ENCODE measurements at places on chromosomes 12 and 14. TPM values are rescaled to one million over a fixed set of nuclear protein-coding genes. Genes with fewer than 3 reads are reported as not detected.

DNA sequence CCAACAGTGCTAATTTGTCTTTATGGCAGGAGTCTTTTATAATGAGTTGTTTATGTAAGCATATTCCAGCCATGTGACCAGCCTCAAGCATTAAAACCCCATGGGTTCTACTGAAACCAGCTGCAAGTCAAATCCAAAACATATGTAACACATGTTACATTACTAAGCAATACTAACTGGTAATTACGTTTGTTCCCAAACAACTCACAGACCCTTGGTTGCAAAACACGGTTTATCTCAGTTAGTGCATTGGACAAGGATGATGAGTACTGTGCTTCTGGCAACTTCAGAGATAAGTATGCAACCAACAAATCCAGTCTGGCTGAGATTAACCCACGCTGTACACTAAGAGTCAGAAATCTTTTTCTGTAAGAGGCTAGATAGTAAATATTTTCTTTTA, 110.1 kb upstream of the FAR2 start:
- no peak for DNase-seq

RNF31 gene
- 66.5 TPM for total RNA-seq

GRCh38 chr14:55399852-55400251, 11.8 kb downstream of the ATG14 start:
- peak; percentile 52 for DNase-seq

DNA sequence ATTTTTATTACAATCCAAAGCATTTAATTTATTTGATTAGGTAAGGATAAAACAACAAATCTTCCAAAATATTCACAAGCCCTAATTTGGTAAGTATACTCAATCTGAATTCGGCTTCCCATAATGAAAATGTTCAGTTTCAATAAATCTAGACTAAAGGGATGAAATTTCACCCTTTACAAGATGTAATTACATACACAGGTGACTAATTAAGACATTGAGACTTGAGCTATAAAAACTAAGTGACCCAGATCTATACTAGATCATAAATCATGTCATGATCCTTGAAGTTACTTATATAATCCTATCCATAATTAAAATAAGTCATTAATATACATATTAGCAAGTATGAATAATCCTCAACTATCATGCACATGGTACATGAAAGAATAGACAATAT, 36.6 kb downstream of the LRP6 start:
- DNase-seq = no peak

DNA sequence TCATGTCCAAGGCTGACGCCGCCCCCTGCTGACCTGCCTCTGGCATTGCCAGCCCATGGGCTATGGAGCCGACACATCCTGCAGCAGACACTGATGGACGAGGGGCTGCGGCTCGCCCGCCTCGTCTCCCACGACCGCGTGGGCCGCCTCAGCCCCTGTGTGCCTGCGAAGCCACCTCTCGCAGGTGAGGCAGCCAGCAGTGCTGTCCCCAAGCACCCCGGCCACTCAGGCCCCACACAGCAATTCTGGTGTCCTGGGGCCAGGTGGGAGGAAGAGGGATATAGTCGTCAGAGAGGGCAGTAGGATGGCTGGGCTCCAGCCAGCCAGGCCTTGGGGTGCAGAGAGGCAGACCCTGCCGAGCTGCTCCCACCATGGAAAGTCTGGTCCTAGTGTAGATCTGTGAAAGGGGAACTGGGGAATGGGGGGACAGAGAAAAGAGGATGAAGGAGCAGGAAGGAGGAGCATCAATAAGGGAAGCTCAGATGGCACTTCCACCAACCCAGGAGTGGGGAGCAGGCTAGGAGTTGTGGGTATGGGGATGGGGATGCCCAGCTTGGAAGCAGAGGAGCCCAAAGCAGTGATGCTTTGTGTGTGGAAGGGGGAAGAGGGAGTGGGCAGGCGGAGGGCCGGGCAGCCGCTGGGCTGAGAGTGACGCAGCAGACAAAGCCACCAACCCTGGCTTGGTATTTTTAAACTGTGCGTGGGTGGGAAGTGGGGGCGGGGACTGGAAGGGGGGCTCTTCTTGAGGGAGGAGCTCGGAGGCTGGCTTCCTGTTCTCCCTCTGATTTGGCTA, 4.7 kb downstream of the NAB2 start:
- peak; percentile 38 for DNase-seq

SERPINA6 gene
- total RNA-seq = not detected

RD3L gene
- total RNA-seq = not detected

DNA sequence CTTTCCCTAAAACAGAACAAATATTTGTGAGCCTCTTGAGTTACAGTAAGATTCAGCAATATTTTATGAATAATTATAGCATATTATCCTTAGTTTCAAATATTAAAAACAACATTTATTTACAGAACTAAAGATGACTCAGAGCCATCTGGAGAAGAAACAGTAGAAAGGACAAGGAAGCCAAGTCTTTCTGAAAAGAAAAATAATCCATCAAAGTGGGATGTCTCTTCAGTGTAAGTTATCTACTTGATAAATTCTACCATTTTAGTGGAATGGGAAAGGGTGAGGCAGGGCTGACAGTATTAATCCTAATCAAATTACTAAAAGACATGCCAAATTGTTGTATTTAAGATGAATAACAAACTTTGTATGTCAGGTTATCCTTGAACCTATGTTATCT, 88.1 kb downstream of the DNAI7 start:
- DNase-seq = no peak

DNA sequence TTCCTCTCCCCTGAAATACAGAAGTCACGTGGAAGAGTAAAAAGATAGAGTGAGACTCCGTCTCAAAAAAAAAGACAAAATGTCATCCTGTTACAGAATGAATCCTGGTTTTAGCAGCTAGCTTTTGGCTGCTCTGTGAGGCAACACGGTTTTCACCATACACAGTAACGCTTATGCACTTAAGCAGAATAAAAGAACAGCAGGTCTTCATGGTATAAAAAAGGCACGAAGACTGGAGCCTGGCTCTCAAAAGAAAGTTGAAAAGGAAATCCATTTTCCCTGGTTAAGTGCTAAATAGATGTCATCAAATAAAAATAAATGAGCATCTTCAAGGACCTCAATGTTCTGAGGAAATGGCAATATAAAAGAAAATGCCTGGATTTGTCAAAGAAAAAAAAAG, 444.1 kb downstream of the IPO8 start:
- no peak for DNase-seq

FAM90A1 gene
- total RNA-seq = not detected

PAPLN gene
- total RNA-seq = 3.1 TPM

- DNase-seq = peak; percentile 9
Observed at GRCh38 chr12:124191024-124191359, 103.9 kb upstream of the RFLNA start.

DNA sequence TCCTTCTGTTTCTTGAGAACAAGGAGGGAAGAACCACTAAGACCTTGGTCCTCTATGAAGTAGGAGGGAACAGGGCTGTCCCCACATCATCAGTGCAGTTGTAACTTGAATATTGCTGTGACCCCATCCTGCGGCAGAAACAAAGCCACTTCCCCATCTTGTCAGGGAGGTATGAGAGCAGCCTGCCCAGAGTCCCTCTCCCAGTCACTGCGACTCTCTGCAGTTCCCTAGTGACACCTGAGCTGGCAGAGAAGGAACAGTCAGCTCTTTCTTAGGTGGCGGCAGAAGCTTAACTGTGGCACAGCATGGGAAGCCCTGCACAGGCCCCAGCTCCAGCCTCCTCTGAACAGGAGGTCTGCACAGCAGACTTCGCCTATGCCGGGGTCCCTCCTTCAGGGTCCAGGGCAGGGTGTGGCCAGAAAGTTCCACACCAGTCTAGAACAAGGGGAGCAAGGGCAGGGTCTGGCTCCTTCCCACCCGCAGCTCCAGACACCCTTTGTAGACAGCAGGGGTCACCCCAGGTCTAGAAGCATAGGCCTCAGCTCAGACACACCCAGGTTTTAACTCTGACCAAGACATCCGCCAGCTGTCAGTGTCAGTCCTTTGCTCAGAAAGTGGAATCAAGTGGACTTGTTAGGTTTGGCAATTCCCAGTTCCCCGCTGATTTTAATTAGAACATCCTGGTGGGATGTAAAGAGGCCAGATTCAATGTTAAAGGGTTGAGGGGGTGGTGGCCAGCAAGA, 36.8 kb downstream of the DEGS2 start:
- DNase-seq = no peak

- peak; percentile 92 for DNase-seq
Observed at GRCh38 chr14:104677512-104678332, 11.7 kb upstream of the INF2 start.

DNA sequence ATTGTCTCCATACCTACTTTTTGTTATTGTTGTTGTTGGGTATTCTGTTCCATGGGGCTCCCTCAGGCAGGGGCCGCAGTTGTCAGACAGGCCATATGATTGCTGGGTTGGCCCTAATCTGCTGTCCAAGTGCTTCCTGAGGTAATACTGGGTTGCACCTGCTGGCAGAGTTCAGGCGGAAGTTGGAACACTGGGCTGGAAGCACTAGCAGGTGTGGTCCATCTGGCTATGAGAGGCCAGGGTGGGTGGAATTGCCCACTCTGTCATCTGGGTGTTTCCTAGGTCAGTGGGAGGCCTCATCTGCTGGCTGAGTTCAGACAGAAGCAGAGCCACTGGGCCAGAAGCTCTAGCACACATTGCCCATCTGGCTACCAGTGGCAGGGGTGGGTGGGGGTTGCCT, 81.3 kb upstream of the NID2 start:
- no peak for DNase-seq

- DNase-seq = peak; percentile 62
Observed at GRCh38 chr12:8697120-8697475, 693 bp upstream of the RIMKLB start.

GRCh38 chr14:91098591-91098990, 15.3 kb upstream of the DGLUCY start:
- DNase-seq = no peak

TMCC3 gene
- total RNA-seq = 30.4 TPM

- DNase-seq = no peak
Observed at GRCh38 chr12:48286665-48287064, 64.1 kb downstream of the ZNF641 start.

GRCh38 chr14:96874127-96874526, 76.9 kb downstream of the VRK1 start:
- DNase-seq = no peak

TMEM233 gene
- not detected for total RNA-seq

DNA sequence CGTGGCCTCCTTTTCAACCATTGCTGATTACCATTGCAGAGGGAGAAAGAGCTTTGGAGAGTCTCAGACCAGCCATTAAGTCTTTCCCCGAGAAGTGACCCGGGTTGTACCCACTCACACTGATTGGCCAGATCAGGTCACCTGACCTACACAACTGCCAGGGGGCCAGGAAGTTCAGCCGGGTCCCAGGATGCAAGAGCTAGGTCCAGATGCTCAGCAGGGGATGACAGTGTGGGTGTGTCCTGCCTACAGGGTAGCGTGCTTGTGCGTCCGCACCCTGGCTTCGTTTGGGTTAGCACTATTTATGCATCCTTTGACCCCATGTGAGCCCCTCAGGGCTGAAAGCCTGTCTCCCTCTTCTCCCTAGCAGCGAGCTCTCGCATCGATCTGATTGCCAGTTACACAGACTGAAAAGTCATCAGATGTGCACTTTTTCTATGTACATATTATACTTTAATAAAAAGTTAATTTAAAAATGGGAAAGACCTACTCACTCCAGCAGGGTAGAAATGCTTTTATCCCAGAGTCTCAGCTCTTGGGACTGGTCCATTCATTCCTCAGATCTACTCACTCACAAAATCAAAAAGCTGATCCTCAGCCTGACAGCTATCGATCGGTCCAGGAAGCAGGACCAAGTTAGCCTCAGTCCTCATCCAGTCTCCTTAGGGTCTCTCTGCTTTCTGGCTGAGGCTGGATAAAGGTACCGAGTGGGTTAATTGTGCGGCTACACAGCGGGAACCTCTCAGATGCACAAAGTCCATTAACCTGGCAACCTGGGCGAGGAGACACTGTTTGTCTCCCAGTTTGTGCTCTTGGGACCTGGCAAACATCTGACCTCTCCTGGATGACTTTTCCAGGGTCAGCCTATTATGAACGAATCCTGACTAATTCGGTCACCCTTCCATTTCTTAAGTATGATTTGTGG, 68.0 kb downstream of the SERPINA3 start:
- no peak for DNase-seq

ZNF891 gene
- total RNA-seq = 1.5 TPM

SDR9C7 gene
- not detected for total RNA-seq

- DNase-seq = no peak
Observed at GRCh38 chr12:43361031-43361710, 190.8 kb downstream of the ADAMTS20 start.

- DNase-seq = no peak
Observed at GRCh38 chr14:75697386-75697785, 36.3 kb downstream of the TTLL5 start.

- no peak for DNase-seq
Observed at GRCh38 chr12:9392842-9393241, 184.6 kb upstream of the PZP start.

GRCh38 chr14:95072310-95072905, 84.9 kb downstream of the DICER1 start:
- no peak for DNase-seq

- DNase-seq = no peak
Observed at GRCh38 chr14:60720962-60721325, 3.2 kb downstream of the SIX4 start.

- no peak for DNase-seq
Observed at GRCh38 chr12:114992443-114992842, 308.5 kb upstream of the TBX3 start.

GRCh38 chr14:89958966-89959365, 3.2 kb downstream of the TDP1 start:
- peak; percentile 88 for DNase-seq

- no peak for DNase-seq
Observed at GRCh38 chr12:1827826-1828805, 7.8 kb downstream of the LRTM2 start.

ASIC1 gene
- 0.55 TPM for total RNA-seq

DNA sequence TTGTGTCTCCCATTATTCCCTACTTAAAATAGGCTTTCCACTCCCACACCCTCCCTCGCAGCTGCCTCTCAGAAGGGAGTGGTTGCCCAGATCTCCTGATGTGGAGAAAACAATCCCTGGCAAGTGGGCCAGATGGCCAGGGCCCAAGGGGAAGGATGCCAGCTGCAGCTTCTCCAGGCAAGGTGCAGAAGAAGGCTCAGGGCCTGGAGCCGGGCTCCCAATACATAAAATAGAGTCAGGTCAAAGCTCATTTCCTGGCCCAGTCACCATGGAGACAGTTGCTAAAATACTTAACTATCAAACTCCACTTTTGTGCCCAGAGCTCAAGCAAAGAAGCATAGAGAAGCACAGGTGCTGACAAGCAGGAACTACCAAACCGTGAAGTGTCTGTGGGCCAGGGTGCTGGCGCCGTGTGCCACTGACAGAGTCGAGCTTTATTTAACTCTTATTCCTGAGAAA, 45.7 kb upstream of the ITPR2 start:
- DNase-seq = peak; percentile 93

POTEM gene
- total RNA-seq = not detected

- DNase-seq = no peak
Observed at GRCh38 chr14:33720284-33720787, 230.5 kb downstream of the EGLN3 start.

RPGRIP1 gene
- total RNA-seq = not detected

- DNase-seq = no peak
Observed at GRCh38 chr12:112847708-112848337, 56.3 kb downstream of the RPH3A start.

GRCh38 chr14:78605897-78606500, 435.8 kb downstream of the NRXN3 start:
- DNase-seq = peak; percentile 84

LRRC43 gene
- 5.4 TPM for total RNA-seq

GRCh38 chr12:95004610-95005009, 1.1 kb upstream of the NDUFA12 start:
- DNase-seq = no peak

GRCh38 chr12:2099595-2099994, 46.8 kb downstream of the CACNA1C start:
- no peak for DNase-seq

GRCh38 chr12:70157099-70157498, 86.1 kb upstream of the CNOT2 start:
- DNase-seq = no peak
